ENCODE measurements at places on chromosomes 2 and 18. TPM values are rescaled to one million over a fixed set of nuclear protein-coding genes. Genes with fewer than 3 reads are reported as not detected.

DNA sequence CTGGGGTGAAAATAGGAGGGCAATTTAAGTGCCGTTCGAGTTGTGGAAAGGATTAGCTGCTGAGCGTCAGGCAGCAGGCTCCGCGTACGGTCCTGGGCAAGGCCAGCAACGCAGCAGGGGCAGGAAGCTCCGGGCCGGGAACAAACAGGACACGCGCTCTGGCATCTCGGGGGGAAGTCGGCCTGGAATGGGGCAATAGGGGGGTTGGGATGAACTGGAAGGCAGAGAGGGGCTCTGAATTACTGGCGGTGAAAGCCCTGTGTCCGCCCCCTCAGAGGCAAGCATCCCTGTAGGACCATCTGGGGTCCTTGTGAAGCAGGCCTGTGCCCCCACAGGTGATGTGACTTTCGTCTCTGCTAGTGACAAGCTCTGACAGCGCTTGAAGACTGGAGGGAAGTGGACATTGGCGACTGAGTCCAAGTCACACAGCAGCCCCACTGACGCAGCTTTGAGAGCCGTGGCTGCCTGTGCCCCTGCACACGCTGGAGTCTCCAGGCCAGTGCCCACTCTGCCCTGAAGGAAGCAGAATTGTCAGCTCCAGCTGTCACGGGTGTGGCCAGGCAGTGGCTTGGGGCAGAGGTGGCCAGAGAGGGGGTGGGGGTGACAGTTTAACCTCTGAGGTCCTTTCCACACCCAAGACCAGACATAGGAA lies 22.3 kb downstream of the GPR35 start:
- DNase-seq: no peak

- DNase-seq: no peak
Measured at GRCh38 chr2:11013196-11013595, 101.5 kb downstream of the KCNF1 start.

- DNase-seq: peak; percentile 30
Measured at GRCh38 chr2:170966648-170967396, 37.8 kb downstream of the GORASP2 start.

- DNase-seq: no peak
Measured at GRCh38 chr2:158999458-158999857, 31.0 kb downstream of the TANC1 start.

GRCh38 chr2:20145497-20146193 lies 79.3 kb downstream of the SDC1 start:
- DNase-seq: peak; percentile 47

DNA sequence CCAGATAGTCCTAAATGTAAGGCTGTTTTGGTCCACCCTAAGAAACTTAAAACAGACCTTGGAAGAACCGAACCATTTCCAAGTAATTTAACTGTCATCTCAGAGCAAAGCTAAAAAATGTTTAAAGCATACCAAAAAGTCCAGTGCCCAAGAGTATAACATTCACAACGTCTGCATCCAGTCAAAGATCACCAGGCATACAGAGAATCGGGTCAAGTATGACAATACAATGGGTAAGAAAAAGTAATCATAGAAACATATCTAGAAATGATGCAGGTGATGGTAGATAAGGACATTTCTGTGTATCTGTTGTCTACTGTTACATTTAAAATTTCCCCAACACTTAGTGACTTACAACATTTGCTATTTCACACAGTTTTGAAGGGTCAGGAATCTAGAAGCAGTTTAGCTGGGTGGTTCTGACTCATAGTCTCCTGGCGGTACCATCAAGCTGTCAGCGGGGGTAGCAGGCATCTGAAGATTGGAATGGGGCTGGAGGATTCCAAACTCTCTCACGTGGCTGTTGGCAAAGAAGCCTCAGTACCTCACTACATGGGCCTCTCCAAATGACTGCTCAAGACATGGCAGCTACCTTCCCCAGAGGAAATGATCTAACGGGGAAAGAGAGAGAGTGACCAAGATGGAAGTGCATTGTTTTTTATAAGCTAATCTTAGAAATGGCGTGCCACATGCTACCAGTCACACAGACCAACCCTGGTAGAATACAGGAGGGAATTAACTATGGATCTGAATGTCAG lies 36.6 kb upstream of the DYNC2LI1 start:
- DNase-seq: no peak

DNA sequence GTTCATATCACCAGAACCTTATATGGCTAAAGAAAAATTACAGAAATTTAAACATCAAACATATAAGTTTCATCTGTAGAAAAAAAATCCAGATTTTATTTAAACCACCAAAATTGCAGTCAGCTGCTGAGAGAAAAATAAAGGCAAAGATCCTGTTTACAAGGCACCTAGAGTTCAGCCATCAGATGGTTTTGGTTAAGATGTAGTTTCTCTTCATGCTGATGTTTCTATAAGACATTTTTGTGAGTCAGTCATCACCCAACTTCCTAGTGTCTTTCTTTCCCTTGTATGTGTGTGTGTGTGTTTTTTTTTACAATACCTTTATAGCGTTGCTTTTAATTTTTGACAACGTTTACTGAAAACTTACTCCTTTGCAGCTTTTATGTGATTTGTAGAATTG lies 26.1 kb upstream of the MMADHC start:
- no peak for DNase-seq

DNA sequence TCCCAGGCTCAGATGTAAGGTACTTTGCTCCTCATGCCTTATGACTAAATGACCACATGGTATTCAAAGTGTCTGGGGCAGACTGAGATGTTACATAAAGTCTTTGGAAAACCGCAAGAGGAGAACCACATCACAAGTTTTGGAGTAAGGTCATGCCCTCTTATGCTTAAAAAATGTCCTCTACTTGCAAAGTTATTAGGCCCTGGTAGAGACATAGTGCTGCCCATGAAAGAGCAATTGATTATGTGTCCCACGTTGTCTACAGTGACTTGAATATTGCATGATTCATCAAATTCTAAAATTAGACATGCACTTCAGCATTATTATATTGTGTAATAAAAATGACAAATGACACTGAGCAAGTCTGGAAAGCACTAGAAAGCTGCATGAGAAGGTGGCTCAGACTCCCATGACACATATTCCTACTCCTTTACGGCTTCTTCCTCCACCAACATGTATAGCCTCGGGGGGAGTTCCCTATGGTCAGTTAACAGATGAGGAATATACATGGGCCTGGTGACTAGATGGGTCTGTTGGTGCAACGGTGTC lies 602.6 kb upstream of the VRK2 start:
- no peak for DNase-seq

- DNase-seq: no peak
Measured at GRCh38 chr18:60053747-60054304, 154.0 kb downstream of the PMAIP1 start.

GRCh38 chr2:69145204-69145603 lies 132.2 kb downstream of the ANTXR1 start:
- DNase-seq: no peak

DNA sequence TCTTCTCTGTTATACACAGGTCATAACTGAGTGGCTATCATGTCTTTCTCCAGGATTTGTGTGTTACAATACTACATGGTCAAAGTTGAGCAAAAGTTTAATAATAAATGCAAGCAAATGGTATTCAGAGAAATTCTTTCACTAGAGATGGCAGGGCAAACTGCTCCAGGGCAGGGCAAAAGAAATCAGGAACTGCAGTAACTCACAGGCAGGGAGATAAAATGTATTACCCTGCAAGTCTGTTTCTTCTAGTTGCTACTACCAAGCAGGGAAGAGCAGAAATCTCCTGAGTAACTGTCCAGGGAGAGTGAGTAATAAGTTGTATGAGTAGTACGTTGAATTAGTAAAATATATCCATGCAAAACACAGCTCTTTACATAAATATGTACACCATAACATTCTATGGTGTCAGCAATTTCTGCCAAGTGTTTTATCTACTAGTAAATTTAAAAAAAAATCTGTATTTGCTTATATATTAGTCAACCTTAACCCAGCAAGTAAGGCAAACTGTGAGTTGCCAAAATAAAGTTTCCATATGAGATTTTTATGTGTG lies 404.1 kb downstream of the ZEB2 start:
- DNase-seq: no peak

- DNase-seq: no peak
Measured at GRCh38 chr18:72898870-72899269, 31.1 kb upstream of the NETO1 start.

- DNase-seq: no peak
Measured at GRCh38 chr18:22032392-22032961, 136.9 kb upstream of the GATA6 start.

DNA sequence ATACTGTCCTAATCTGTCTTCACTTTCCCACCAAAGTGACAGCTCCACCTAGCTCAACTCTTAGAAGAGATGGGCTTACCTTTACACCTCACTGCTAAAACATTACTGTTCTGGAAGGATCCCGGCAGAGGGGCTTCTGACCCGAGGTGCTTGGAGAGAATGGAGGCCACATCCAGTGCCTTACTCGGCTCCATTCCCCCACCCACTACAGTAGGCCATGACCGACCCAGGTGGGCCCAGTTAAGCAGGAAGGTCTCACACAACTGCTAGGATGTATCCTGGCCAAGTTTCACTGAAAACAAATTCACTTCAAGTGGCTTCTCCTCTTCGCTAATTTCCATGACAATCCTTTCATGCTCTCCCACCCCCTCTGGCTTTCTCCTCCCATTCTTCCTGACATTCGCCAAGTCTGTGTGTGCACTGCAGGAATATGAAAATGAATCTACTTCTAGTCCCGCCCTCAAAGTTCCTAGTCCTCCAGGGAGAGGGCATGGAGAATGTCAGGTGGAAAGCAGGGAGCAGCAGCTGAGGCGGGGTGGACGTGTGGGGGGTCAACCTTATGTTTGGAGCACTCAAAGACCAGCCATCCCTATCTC lies 11.8 kb downstream of the WIPF1 start:
- DNase-seq: no peak

- no peak for DNase-seq
Measured at GRCh38 chr2:121184248-121184862, 100.6 kb downstream of the TFCP2L1 start.

- no peak for DNase-seq
Measured at GRCh38 chr2:43464590-43464989, 131.2 kb downstream of the THADA start.

DNA sequence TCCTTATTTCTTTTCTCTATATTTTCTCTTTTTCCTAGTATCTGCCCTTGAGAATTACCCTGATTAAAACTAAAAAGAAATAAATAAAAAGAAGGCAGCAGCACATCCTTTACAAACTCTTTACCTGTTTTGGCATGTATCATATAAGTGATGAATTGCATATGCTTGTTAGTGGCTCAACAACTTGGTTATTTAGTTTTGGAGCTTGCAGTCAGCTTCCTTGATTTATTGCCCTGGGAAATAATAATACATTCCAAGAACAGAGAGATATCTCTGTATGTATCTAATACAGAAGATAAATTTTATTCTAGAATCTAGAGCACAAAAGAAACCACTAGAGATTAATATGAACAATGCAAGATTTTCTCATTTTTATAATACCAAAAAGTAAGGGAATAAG lies 139.8 kb upstream of the ZC3H15 start:
- DNase-seq: no peak

- DNase-seq: no peak
Measured at GRCh38 chr18:7259475-7259874, 28.6 kb downstream of the LRRC30 start.

DNA sequence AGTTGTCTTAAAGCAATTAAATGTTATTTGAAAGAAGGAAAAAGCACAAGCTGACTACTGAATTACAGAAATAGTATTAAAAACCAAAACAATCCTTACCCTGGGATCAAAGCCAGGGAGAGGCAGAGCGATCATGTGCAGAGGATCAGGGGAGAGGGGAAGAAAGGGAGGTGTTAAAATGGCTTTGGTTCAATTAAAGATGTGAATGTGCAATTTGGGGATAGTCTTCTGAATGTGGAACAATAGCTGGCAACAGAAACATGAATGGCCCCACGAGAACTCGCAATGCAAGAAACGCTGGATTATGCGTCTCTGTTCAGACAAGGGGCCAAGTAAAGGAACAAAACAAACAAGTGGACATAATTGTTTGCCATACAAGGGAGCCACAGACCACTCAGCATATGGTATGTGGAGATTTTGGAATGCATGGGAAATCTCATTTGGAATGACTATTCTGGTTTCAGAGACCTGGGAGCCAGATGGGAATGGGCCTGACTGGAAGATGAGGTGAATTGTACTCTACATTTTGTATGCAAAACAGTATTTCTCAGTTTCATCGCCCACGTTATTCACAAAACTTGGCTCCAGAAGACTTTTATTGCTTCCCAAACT lies 155.4 kb downstream of the SLC4A3 start:
- DNase-seq: no peak

DNA sequence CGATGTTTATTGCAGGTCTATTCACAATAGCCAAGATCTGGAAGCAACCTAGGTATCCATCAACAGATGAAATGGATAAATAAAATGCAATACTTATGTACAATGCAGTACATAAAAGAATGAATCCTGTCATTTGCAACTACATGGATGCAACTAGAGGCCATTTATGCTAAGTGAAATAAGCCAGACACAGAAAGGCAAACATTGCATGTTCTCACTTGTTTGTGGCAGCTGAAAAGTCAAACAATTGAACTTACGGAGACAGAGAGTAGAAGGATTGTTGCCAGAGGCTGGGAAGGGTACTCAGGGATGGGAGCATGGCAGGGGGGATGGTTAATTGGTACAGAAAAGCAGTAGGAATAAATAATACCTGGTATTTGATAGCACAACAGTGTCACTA lies 563.9 kb downstream of the TMX3 start:
- no peak for DNase-seq

DNA sequence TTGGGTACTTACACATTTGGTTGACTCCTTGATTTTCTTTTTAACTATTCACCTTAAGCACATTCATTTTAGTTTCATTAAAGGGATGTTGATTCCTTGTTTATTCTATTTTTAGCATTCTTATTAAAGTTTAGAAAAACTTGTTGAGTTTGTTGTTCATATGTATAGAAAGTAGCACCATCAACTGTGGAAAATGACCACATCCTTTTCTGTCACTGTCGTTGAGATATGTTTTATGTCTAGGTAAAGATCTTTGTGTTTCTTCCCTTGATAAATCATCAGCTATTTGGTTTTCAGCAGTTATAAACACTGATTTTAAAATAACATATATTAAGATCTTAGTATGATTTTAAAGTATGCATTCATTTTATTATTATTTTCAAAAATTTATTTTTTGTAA lies 25.1 kb downstream of the SLC39A10 start:
- no peak for DNase-seq

GRCh38 chr18:9095297-9096006 lies 7.0 kb upstream of the NDUFV2 start:
- DNase-seq: peak; percentile 82

GRCh38 chr2:177084607-177085006 lies 128.0 kb upstream of the HNRNPA3 start:
- DNase-seq: no peak

The ALPG gene
- not detected for total RNA-seq

The ACTR3 gene
- total RNA-seq: 495 TPM

The MYO1B gene
- 36.7 TPM for total RNA-seq

The SERPINB11 gene
- total RNA-seq: not detected

The NDUFAF7 gene
- total RNA-seq: 22.9 TPM

The CPLX4 gene
- not detected for total RNA-seq

The SCYGR7 gene
- not detected for total RNA-seq

The SERPINB12 gene
- not detected for total RNA-seq

The RFX8 gene
- total RNA-seq: 0.90 TPM

The UGT1A3 gene
- not detected for total RNA-seq

The QPCT gene
- total RNA-seq: 0.64 TPM

Data from activated CD4-positive, alpha-beta T cell treated with anti-CD3 and anti-CD28 coated beads for 36 hours (primary cell).